ENCODE measurements at places on chromosomes 5 and 9.

DNA sequence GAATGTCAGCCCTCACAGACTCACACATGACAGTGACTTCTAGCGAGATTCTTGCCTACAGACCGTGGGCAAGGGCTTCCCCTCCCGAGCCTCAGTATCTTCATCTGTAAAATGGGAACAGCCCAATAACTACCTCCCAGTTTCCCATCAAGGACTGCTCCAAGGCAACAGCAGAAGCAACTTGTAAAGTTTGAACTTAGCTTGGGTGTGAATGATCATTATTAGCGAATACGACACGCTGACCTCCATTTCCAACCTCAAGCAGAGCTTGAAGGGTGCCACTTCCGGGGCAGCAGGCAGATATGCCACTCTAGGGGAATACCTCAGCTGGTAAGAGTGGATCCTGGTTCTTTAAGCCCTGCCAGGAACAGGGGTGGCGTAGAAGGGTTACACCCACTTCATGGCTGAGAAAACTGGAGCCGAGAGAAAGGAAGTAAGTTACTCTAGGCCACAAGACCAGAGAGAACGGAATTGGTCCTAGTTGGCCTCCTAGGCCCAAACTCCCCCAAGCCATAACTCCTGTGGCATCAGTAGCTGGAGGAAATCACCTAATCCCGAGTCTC lies 2.0 kb downstream of the RNF44 start:
- DNase-seq, result peak; percentile 30

GRCh38 chr5:137278476-137278875 lies 220.7 kb downstream of the SPOCK1 start:
- DNase-seq, result no peak

GRCh38 chr5:177468685-177469628 lies 4.5 kb downstream of the DBN1 start:
- DNase-seq, result no peak

- DNase-seq, result no peak
These were observed 28.9 kb upstream of the OTULIN start for GRCh38 chr5:14635656-14636055.

GRCh38 chr5:88502179-88503040 lies 233.8 kb upstream of the TMEM161B start:
- no peak for DNase-seq

DNA sequence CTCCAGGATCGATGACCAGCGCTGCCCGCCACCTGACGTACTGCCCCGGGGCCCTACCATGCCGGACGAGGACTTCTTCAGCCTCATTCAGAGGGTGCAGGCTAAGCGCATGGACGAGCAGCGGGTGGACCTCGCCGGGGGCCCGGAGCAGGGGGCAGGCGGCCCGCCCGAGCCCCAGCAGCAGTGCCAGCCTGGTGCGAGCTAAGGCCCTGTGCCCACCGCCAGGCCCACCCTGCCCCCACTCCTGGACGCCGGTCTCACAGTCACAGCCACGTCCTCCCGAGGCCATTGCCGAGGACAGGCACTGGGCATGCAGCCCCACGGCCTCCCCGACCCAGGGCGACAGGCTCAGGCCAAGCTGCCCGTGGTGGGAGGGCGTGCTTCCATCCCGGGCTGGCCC lies 5.5 kb downstream of the DNLZ start:
- no peak for DNase-seq

DNA sequence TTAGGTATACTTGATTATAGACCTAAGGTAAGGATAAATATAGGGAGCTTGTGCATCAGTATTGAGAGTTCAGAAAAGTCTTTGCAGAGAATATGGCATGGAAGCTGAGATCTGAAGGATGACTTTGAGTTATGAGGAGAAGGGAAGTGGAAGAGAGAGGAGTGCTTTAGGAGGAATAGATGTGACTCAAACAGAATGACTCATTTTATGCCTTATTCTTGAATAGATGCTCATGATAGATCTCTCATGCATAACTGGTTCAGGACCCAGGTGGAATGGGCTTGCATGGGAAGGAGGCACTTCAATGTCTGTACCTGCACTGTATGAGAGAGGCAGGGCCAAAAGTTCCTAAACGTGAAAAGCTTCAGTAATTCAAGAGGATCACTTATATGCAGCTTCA lies 103.3 kb downstream of the CWC27 start:
- no peak for DNase-seq
